ENCODE measurements at places on chromosomes 7 and 10. TPM values are rescaled to one million over a fixed set of nuclear protein-coding genes. Genes with fewer than 3 reads are reported as not detected.

GRCh38 chr7:50628434-50629084 lies 63.4 kb upstream of the DDC start:
- DNase-seq = no peak

Gene MGAM2
- 0.15 TPM for total RNA-seq

GRCh38 chr7:33807779-33808482 lies 97.4 kb upstream of the BMPER start:
- peak; percentile 36 for DNase-seq

DNA sequence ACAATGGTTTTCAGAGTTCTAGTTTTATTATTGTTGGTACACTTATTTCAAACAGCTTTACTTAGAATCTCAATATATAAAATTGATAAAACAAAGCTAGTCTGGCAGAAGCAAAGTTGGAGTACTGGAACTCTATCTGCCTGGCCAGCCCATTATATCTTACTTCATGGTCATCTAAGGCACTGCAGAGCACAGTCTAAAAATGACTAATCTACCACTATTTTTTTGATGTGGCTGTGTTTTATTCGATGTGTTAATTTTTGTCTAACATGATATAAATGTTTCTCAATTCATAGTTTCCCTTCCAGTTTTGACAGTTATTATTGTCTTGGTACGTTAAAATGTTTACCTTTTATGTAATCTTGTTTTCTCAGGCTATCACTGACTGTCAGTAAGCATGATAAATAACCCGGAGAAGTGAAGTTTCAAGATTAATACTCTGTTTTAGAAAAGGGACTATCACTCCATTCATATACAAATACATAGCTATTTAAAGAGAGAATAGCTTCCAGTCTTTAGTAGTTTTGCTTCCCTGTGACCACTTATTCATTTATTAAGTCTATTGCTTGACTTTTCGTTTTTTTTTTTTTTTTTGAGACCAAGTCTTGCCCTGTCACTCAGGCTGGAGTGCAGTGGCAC lies 60.6 kb upstream of the CSTF2T start:
- no peak for DNase-seq

DNA sequence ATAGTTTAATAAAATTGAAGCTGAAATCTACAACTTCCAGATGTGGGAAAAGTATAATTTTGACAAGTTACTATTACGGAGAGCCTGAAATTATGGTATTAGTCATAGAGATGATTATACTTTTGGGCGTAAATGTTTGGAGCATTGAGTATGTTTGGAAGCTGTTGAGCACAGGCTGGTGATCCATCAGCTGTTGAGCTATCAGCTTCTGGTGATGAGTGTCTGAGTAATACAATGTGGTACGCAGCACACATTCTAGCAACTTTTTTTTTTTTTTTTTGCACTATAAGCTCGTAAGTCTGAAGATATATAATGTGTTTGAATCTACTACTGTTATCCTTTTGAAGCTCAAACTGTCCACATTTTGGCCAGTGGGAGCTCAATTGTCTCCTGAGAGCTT lies 123.4 kb downstream of the ATE1 start:
- no peak for DNase-seq

DNA sequence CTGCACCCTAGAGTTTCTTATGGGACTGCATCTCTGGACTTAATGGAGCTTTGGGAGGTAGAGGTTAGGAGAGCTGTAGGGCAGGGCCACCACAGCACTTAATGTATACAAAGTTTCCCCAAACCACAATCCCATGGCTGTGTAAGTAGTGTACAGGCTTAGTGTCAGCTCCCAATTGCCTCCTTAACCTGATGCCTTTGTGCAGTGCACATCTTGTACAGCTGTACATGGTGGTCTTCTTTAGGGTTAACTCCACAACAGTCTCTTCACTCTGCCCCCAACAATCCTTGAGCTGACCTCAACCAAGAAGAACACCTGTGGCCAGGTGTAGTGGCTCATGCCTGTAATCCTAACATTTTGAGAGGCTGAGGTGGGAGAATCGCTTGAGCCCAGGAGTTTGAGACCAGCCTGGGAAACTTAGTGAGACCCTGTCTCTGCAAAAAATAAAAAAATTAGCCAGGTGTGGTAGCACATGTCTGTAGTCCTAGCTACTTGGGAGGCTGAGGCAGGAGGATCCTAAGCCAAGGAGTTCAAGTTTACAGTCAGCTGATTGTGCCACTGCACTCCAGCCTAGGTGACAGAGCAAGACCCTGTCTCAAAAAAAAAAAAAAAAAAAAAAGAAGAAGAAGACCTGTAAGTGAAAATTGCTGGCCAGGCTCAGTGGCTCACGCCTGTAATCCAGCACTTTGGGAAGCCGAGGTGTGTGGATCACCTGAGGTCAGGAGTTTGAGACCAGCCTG lies 6.8 kb downstream of the PLAU start:
- DNase-seq = no peak

DNA sequence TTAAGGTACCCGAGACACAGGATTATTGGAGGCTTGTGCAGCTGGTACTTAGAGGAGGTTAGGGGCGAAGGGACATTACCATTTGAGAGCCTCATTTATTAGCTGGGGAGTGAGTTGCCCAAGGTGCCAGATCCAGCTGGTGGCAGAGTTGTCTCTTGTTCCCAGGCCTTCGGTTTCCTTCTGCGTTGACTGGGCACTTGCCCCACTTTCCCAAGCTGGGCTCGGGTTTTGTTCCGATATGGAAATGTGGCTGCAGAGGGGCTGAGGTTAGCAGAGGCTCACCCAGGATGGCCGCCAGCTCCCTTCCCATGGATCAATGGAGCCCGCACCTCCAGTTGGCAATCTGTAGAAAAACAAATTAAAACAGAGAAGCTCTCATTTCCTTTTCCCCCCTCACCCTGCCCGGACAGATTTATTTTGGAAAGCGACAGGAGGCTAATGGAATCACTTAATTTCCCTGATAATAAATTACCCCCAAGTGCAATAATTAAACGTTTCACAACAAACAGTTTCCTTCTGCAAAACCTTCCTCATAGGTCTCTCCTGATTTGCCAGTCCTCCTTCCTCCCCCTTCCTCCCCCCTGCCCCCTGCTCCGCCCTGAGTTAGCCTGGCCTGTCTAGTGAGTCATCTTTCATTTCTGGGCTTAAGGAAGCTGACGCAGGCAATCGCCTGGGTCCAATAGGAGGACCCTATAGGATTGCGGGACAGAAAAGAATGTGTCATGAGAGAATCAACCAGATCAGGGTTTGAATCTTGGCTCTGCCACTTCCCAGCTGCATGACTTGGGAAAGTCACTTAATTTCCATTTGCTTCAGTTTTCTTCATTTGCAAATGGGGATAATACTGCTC lies 51.7 kb downstream of the ADRA2A start:
- no peak for DNase-seq

DNA sequence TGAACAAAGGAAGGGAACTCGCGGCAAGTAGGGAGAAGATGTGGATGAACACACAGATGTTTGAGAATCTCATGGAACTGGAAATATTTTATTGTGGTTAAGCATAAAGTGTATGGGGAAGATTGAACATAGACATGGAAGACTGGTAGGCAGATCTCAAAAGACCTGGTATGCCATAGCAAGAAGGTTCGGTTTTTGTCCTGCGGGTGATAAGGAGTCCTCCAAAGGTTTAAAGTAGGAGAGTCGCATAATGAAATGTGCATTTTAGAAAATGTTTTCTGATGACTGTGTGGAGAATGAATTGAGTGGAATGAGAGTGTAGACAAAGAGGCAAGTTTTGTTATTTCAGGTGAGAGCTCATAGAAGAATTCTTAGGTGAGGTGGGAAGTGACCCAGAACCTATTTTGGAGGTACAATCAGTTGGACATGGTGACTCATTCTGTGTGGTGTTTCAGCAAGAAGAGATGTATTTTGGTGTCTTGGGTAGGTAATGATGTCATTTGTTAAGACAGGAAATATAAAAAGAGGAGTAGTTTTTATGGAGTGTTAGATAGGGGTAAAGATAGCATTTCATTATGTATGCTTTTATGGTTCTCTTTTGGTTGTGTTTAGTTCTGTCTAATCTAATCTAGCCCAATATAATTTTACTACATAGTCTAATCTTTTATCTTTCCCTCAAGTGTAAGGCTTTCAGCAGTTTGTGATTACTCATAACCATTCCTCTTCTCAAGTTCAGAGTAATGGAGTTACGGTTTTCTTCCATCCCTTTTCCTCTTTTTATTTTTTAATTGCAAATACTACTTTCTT lies 239.2 kb downstream of the EXOC4 start:
- no peak for DNase-seq

Gene SLC35B4
- total RNA-seq = 34.0 TPM

DNA sequence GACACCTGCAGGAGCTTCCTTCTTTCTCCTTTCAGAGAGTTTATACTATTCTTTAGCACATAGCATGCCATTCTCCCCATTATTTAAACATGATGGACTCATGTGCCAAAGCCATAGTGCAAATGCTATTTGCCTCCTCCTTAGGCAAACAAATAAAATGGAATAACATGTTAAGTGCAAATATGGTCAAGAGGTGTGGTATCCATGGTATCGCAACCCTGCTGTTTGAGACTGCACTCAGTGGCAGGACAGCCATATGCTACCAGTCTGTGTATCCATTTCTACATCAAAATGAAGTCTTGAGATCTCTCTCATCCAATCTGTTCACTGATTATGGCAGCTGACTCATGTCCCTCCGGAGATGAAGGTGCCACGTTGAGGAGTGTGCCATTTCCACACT lies 22.8 kb downstream of the HEPACAM2 start:
- DNase-seq = no peak

GRCh38 chr7:147492606-147493005 lies 1098.0 kb upstream of the C7orf33 start:
- no peak for DNase-seq

DNA sequence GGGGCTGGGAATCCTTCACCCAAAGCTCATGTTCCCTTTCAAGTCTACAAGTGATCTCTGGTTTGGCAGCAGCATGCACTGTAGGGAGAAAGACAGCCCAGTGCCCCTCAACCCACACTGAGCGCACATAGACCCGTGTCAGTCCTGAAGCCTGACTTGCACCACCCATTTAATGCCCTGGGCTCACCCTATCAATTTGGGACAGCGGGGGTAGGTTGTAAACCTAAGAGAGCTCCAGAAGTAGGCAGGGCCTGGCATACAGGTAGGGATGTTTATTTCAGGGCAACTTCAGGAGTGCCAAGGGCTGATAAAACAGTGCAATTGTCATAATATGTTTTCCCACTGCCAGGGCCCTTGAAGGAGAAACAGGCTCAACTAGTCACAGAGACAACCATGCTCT lies 3.5 kb upstream of the ATP6V0E2 start:
- no peak for DNase-seq

Gene IL6
- total RNA-seq = not detected

Gene KIAA1549
- 10.8 TPM for total RNA-seq

Gene ARMC3
- total RNA-seq = 2.1 TPM

DNA sequence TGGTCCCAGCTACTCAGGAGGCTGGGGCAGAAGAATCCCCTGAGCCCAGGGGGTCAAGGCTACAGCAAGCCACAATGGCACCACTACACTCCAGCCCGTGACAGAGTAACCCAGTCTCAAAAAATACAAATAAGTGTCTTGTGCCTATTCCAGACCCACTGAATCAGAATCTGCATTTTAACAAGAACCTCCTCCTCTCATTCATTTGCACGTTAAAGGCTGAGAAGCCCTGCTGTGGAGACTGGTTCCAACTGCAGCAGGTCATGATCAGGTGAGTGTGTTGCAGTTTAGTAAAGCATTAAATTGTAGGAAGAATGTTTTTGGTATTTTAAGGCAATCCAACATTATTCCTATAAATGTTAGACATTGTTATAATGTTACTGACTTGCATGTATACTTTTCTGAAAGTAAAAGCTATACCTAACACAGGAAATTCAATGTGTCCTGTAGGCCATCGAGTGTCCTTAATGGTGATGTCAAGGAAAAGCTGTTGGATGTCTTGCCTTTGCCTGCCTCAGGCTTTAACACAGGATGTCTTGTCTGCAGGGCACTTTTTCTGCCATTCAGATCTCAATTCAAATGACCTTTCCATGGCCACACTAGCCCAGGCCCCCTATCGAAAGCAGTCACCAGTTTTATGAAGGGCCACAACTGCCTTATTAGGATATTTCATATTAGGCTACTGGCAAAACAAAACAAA lies 30.4 kb downstream of the MKRN1 start:
- no peak for DNase-seq

- DNase-seq = no peak
These were observed 26.2 kb downstream of the C1GALT1 start for GRCh38 chr7:7208520-7208919.

DNA sequence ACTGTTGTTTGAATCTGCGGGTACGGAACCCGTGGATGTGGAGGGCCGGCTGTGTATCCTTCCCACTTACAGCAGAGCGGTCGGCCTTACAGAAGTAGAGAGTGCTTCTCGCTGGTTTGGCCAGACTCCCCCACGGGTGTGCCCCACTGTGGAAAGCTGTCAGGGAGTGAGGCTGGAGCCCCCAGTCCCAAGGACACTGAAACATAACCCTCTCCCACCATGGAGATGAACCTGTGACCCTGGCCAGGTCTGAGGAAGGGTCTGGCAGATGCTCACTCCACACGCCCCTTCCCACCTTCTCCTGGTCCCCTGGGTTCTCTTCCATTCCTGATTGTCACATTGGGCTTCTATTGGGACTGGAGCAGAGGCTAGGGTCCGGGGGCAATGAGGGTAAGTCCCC lies 39.6 kb downstream of the TSPAN15 start:
- no peak for DNase-seq

Gene HTR5A
- total RNA-seq = 0.08 TPM

Gene CCDC3
- 26.1 TPM for total RNA-seq

Gene LAMB1
- total RNA-seq = 453 TPM

DNA sequence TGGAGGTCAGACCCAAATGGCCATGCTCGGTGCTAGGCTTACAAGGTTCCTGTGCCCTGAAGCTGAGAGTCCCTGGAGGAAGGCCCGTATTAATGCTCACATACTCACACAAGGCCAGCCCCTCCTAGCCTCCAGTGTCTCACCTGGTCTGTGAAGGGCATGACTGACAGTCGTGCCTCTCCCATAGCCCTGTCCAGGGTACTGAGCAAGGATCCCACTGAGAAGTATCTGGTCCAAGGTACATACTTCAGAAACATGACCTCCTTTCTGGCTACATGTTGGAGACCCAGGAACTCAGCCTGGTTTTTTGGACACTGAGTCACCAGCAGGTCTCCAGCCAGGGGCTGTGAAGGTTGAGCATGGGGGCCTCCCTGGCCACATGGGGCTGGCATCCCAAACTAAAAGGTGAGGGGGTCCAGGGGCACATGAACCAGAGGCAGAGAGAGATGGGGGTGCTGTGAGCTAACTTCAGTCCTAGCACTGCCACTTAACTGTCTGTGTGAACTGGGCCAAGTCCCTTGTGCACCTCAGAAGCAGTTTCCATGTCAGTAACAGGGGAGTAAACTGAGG lies 17.6 kb upstream of the RASGEF1A start:
- DNase-seq = peak; percentile 50

DNA sequence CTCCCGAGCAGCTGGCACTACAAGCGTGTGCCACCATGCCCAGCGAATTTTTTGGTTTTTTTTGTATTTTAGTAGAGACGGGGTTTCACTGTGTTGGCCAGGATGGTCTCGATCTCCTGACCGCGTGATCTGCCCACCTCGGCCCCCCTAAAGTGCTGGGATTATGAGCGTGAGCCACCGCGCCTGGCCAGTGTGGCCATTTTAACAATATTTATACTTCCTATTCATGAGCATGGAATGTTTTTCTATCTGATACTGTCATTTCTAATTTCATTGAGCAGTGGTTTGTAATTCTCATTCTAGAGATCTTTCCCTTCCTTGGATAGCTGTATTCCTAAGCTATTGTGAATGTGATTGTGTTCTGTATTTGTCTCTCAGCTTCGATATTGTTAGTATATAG lies 96.2 kb downstream of the GLCCI1 start:
- DNase-seq = no peak

Gene PBLD
- total RNA-seq = 3.2 TPM

GRCh38 chr10:3595736-3596135 lies 189.3 kb downstream of the KLF6 start:
- no peak for DNase-seq

Gene INTS1
- 109 TPM for total RNA-seq
